Activated effector memory CD4-positive, alpha-beta T cell treated with Interleukin-2 at 50 U/mL for 16 hours (primary cell): ENCODE measurements at places on chromosomes 7 and 10.

- DNase-seq, result no peak
These were observed 131.2 kb downstream of the SMURF1 start for GRCh38 chr7:99012722-99013121.

DNA sequence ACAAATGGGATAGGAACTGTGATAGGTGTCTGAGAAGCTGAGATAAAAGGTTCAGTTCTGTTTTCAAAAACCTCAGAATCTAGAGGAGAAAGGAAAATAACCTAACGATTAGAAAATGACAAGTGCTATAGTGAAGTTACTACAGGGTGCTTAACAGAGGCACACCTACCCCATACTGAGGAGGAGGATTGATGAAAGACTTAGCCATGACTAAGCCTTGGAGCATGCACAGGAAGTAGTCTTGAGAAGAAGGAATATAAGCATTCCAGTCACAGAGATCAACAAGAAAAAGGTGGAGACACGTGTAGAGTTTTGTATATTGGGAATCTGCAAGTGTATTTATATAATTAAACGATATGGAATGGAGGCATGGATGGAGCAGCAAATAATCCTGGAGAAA lies 1225.5 kb upstream of the CELF2 start:
- no peak for DNase-seq

GRCh38 chr10:93436591-93437085 lies 45.5 kb downstream of the MYOF start:
- DNase-seq, result no peak

DNA sequence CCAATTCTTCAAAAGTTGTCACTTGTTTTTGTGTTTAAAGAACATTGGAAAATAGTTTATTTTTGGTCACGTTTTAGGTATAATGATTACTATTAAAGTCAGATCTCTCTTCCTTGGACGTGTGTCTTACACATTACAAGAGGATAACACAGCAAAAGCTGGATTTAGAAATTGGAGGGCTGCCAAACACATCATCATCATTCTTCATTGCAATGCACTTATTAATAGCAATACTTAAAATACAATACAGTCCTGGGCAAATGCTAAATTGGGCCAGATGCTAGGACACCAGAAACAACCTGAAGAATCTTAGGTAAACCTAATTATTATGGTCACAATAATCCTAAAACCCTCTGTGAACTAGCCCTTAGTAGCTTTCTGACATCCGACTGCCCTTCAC lies 303.6 kb downstream of the DGKB start:
- no peak for DNase-seq

GRCh38 chr10:31617133-31617532 lies 298.1 kb downstream of the ZEB1 start:
- DNase-seq, result no peak

DNA sequence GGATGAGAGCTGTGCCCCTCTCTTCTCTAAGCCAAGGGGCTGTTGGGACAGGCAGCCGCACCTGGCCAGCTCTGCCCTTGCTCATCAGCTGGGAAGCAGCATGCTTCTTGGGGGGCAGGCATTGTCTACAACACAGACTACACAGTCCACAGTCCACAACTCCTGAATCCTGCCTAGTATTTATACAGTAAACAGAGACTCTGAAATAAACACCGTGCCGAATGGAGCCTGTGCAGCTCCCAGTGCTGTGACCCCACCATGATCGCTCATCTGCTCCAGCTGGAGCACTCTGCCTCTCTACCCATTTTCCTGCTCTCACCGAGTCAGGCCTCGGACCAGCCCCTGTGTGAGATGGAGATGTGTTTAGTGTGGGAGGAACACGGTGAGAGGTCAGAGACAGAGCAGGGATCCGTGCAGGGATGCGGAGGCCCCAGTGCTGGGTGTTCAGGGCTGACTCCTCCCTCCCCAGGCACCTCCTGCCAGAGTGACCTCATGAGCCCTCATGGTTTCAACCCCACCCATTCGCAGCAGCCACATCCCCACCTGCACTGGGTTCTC lies 608.0 kb downstream of the DNAJB6 start:
- no peak for DNase-seq

DNA sequence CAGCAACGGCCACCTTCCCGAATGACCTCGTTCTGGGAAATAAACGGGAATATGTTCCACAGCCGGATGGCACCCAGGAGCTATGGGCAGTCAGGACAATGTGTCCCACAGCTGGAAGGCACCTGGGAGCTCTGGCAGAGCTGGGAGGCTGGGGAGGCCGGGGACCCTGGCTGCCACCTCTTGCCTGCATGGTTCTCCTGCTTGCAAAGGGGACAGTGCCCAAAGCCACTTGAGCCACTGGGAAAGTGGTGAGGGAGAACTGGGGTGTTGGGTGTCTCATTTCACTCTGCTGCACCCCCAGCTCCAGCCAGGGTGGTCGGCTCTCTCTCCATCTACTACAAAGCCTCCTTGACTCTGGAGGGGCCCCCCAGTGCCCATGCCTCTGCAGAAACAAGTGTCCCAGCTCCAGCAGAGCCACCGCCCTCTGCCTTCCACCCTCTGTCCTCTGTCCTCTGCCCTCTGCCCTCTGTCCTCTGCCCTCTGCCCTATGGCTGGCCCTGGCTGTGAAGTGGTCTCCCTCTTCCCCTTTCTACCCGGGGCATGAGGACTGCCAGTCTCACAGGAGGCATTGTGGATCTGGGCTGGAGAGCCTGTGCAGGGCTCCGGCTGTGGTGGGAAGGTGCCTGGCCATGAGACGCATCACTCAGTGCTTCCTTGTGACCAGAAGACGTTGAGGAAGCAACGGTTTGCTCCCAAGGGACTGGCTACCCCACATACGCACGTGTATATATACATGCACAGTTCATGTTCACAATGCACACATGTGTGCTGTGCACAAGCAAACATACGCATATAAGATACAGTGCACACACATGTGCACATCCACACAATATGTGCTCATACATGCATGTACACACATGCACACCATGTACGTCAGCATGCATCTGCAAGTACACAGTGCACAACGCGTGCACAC lies 21.5 kb upstream of the INPP5A start:
- no peak for DNase-seq

GRCh38 chr10:36448760-36449691 lies 676.4 kb upstream of the ANKRD30A start:
- DNase-seq, result no peak

GRCh38 chr7:107147464-107148393 lies 21.1 kb upstream of the HBP1 start:
- DNase-seq, result no peak

DNA sequence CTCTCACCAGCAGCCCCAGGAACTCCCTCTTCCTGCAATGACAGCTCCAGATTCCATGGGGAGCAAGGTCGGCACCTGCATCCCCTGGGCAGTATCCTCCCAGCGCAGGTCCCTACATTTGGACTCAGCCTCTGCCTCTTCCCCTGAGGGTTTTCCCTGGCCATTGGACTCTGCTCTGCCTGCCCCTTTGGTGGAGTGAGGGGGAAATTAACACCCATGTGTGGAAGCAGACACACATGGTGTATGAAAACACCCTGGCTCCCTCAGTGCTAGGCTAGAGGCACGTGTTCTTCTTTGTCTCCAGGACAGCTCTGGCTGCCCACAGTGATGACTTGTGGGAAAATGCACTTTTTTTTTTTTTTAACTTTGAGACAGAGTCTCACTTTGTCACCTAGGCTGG lies 8.4 kb downstream of the PRF1 start:
- DNase-seq, result no peak

- no peak for DNase-seq
These were observed 536.5 kb upstream of the TEX47 start for GRCh38 chr7:89332026-89332425.

- DNase-seq, result no peak
These were observed 5.6 kb downstream of the GPR15LG start for GRCh38 chr10:84179059-84179710.

- DNase-seq, result no peak
These were observed 2.5 kb downstream of the HSPB1 start for GRCh38 chr7:76304888-76305375.
